ENCODE measurements at places on chromosomes 3 and 15.

- no peak for DNase-seq
These were observed 19.8 kb downstream of the GHRL start for GRCh38 chr3:10272977-10273376.

DNA sequence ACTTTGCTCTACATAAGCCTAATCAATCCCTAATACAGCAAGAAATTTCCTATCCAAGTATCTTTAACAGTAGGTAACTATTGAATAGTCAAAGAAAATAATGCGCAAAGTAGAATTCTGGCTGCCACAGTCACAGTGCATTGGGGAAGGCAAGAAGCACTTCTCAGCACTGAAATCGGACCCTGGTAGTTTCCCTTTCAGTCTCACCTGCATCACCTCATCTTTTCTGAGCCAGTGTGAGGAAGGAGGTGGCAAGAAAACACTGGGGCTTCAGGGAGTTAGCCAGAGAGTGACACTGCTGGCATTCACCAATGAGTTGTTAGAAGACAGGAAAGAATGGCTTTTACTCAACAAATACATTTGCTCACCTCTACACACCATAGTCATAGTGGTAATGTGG lies 8.3 kb downstream of the TRIM42 start:
- no peak for DNase-seq

- DNase-seq, result no peak
These were observed 26.9 kb upstream of the MYO1E start for GRCh38 chr15:59399465-59400102.

GRCh38 chr15:58497046-58497785 lies 65.4 kb downstream of the LIPC start:
- DNase-seq, result no peak

DNA sequence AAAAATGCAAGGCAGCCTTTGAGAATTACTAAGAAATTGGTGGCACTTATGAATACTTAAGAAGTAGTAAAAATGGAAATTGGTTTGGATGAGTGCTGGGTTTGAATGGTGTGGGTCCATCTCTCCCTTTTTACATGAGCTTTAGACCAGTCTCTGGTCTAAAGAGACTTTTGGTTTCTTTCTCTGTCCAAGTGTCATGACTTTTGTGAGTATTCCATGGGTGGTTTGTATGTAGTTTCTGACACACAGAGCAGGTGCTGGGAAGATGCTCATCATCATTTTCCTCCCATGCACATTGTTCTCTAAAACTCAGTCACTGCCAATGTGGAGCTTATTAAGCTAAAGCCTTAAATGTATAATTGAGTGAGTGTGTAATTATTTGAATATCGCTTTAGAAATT lies 63.5 kb downstream of the KAT2B start:
- DNase-seq, result no peak

DNA sequence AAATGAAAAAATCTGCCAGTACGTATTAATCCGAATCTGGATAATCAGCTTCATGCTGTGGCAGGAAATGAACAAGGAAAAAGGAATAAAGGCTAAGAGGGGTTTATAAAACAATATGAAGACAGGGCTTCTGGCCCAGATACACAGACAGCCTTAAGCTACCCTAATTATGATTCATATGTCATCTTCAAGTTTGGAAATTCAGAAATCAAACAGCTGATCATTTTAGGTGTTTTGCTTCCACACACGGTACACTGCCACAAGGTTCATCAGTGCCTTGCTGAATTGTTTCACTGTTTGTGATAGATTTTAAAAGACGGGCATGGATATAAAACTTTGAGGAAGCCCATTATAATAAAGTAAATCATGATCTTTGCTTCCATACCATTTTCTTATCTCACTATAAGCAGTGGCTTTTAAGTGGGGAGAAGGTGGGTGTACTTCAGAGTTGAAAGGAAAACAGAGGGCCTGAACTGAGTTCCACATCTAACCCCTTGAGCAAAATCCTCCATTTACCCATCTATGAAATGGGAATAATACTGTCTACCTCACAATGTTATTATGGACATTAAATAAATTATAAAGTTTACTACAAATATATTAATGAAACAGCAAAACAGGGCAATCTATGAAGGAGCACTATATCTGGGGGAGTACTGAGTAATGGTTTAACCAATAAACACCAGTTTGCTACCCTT lies 15.7 kb downstream of the GTPBP8 start:
- no peak for DNase-seq

GRCh38 chr3:156290924-156291271 lies 170.5 kb downstream of the KCNAB1 start:
- no peak for DNase-seq

GRCh38 chr3:134883697-134884385 lies 88.8 kb downstream of the EPHB1 start:
- no peak for DNase-seq

DNA sequence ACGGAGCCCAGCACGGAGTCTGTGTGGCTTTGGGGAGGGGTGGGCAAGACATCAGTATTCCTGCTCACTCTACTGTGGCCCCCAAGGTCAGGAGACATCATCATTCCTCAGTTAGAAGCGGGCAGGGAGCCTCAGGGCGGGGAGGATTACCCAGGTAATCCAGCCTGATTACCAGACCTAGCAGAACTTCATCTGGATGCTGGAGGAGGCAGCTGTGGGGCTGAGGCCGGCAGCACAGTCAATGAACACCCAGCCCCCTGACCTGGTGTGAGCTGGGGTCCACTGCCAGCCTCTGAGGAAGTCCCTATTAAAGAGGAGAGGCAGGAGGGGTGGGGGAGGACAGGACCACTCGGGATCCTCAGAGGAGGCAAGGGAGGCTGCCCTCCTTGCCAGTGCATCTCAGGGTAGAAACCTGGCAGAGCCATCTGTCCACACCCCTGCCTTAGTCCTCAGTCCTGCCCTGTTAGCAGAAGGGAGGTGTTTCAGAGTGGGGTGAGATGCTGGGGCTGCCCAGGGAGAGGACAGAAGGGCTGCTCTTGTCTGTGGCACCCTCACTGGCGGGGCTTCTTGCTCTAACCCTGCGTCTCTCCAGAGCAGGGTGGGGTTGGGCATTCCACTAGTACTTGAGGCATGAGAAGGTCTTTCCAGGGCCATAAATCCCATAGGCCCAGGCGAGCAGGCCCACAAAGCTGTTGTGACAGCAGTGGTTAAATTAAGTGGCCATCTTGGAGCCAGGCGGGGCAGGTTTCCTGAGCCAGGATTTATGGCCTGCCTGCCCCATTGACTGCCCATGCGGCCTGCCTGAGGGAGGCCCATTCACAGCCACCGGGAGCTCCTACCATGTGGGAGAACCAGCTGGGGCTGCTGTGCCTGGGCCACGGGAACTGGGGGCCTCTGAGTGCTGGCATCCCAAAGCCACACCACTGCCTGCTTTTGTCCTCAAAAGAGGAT lies 82.1 kb downstream of the LINGO1 start:
- DNase-seq, result no peak

- no peak for DNase-seq
These were observed 226.8 kb downstream of the NTRK3 start for GRCh38 chr15:88029696-88030095.

- DNase-seq, result no peak
These were observed 6.9 kb downstream of the NCEH1 start for GRCh38 chr3:172704001-172704400.

- DNase-seq, result no peak
These were observed 64.1 kb downstream of the CFAP44 start for GRCh38 chr3:113377158-113377557.

- DNase-seq, result no peak
These were observed 125.4 kb downstream of the TP63 start for GRCh38 chr3:189756582-189757078.

DNA sequence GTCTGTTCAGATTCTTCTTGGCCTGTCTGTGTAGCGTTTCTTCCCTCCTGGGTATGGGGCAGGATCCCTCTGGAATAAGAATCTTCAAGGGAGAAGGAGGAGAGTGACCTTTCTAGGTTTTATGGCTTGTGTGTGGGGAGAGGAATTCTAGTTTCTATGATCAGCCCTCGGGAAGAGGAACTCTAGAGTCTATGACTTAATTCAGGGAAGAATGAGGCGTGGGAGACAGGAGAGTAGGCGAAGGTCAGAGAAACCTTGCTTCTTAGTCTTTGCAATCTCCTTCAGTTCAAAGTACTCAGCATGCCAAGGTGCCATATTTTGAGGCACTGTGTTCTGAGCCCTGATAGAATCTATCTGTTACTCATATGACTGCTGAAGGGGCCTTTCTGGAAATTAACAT lies 99.2 kb upstream of the C3orf80 start:
- DNase-seq, result no peak

- DNase-seq, result no peak
These were observed 10.6 kb downstream of the FBN1 start for GRCh38 chr15:48634893-48635292.

- DNase-seq, result no peak
These were observed 43.9 kb upstream of the SMAD3 start for GRCh38 chr15:67021455-67021854.

DNA sequence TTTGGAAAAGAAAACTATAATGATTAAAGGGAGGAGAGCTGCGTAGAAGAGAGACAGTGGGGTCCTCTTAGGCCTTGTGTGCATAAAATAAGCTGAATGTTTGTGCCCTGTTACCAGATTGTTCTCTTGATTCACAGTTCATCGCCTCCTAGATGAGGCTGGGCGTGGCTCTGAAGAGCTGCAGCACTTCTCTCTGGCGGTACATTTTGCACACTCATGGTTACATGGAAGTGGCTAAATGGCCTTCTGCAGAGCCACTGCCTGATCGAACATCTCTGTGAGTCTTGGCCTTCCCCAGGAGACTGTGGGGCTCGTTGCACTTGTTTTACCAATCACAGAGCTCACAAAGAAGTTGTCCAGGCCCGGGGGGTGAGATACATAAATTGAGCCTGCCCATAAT lies 208.8 kb downstream of the GABRG3 start:
- DNase-seq, result no peak

GRCh38 chr3:155412904-155413303 lies 119.4 kb upstream of the STRIT1 start:
- DNase-seq, result no peak

- no peak for DNase-seq
These were observed 15.4 kb upstream of the NOX5 start for GRCh38 chr15:68999091-68999490.

DNA sequence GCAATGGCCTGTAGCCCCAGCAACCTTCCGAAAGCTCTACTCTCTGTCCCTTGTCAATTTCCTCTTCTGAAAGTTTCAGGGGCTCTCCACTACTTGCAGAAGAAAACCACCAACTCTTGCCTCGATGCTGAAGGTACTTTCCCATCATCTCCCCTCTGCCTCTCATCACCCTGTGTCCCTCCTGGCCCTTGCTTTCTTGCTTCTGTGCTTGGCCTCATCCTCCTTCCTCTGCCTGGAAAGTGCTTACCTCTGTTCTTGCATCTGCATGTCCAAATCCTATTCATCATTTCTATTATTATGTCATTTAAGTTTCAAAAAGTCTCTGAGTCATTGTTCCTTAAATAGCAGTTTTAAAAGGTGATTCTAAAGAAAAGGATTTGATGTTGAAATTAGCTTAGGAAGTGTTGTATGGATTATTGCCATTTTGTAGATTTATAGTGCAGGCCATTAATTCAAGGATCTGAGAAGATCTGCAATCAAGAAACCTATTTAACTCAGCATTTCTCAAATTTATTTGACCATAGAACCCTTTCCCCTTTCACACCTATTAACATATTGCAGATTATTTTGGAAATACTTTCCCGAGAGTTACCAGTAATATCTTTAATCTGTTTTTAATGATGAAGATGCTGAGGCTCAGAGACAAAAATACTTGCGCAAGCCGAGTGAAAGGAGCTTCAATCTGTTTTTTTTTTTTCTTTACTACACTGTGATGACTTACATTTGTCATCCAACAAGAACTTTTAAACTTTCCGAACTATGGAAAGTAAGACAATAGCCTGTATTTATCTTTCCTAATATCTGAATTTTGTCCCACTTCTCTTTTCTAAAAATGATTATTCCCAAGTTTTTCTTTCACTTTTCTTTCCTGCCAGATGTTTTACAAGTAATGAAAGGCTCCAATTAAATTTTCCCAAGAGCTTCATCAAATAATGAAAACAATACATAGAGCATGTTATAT lies 22.3 kb upstream of the CFAP161 start:
- DNase-seq, result no peak

DNA sequence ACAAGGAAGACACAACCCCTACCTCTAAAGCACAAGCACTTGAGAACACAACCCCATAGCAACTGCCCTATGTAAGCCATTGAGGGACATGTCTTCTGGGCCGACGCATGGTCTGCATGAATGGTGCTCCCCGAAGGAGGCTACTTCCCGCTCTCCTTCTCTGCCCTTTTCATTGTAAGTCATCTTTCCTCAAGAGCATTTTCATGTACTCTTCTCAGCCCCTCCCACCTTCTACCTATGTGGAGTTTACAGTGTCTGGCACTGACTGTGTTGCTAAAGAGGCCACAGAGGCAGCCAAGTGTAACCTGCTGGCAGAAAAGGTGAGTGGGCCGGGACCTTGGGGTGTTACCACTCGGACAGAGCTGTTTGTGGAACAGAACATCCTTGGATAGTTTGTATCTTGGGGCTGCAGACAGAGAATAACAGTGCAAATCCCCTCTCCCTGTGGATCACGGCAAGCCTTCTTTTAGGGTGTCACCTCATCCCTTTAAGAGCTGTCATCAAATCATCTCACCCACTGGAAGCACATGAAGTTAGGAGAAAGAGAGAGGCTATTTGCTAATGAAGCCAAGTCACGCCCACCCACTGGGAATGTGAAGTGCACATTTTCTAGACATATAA lies 5.6 kb downstream of the AHSG start:
- DNase-seq, result no peak

DNA sequence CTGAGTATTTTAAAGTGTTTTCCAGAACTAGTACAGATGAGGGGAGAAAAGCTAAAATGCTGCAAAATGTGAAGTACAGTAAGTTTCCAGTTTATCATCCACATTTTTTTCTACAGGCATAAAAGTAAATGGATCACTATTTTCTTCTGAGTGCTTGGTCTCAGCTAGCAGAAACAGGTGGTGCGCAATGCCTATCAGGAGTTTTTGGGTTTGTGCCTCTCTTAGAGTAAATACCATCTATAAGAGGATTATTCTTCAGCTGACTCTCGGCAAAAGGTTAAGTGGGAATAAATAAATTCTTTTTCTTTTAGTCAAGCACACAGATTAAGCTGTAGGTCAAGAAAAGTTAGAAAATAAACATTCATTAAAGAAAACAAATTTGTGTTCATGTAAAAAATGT lies 1027.7 kb downstream of the PLOD2 start:
- no peak for DNase-seq

DNA sequence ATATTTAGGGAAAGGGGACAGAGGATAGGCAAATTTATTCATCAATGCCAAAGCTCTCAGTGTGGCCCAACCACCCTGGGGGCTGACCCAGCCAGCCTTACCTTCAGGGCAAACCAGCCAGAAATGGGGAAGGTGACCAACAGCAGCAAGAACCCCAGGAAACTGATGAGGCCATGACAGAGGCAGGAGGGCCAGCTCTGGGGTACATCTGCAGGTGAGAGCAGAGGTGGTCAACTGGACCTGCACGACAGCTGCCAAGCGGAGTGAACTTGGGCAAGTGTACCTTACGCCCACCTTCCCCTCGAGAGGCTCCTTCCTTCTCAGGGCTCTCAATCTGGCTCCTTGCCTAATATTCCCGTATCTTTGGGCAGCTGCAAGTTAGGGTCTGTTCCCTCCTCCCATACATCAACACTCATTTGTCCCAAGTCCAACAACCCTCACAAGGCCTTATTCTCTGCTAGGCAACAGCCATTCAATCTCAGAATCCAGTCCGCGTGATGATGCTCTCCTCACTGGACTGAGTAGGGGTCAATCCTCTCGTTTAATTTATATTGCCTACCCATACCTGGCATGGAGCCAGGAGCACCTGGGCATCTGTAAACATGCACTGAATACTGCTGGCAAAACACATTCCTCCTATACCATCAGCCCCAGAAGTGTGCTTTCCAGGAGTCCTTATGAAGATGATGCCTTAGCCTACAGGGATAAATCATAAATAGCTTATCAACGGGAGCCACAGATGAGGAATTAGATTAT lies 1.7 kb downstream of the STOML1 start:
- no peak for DNase-seq

GRCh38 chr3:172098698-172099494 lies 59.5 kb downstream of the FNDC3B start:
- no peak for DNase-seq

Data from neural crest cell (in vitro differentiated cells).